Fibroblast of the conjunctiva (primary cell): ENCODE measurements at places on chromosomes 12 and 14.

- no peak for DNase-seq
Measured at GRCh38 chr12:53516758-53517455, 9.6 kb upstream of the NPFF start.

GRCh38 chr12:82593143-82593542 lies 93.6 kb upstream of the TMTC2 start:
- DNase-seq: no peak

DNA sequence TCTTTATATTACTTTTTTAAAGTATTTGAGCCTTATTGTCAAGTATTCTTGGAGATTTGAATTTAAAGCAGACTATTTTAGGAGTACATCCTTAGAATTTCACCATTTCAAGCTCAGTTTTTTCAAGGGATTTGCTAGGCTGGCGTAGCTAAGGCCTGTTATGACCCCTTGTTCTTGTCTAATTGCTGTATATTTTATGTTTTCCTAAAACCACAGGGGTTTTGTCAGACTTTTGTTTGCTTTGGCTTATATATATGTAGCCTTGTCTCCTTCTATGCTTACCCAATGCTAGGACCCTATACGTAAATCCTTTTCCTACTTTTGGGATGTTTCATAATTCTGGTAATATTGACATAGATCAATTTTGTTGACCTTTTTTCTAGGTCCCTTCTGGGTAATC lies 147.0 kb upstream of the SYT10 start:
- no peak for DNase-seq

- peak; percentile 89 for DNase-seq
Measured at GRCh38 chr12:52873832-52874572, 25.2 kb upstream of the KRT78 start.

GRCh38 chr12:102407776-102408486 lies 72.4 kb downstream of the IGF1 start:
- no peak for DNase-seq

GRCh38 chr12:128056136-128056801 lies 210.7 kb upstream of the TMEM132C start:
- no peak for DNase-seq

DNA sequence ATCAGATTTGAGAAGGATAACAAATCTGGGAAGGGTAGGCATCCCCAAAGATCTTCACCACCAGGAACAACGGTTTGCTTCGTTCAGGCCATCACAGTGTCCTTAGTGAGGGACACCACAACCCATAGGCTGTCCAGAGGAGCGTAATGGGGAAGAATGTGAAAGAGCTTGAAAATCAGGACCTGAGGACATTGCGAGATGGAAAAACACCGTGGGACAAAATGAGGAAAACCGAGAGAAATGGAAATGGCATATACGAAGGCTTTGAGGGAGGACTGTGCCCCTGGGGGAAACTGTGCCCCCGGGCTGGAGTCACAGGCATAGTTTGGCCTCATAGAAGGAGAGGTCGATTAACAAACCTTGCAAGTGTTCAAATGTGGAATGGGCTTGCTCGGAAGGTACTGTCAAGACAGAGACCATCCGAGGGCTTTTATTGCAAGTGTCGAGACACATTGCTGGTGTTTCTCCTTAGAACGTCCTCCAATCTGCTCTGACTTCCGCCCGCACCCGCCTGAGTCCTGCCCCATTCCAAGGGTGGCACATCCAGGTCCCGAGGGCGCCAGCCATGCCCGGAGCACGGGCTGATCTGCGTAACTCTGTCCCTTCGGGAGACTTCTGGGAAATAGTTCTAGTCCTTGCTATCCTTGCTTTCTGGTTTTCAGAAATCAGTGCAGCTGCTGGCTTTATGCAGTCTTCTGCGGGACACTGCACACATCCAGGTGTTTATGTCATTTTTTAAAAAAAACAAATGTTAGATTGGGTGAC lies 885 bp upstream of the PALS1 start:
- DNase-seq: no peak

GRCh38 chr12:14769466-14769968 lies 33.8 kb downstream of the WBP11 start:
- no peak for DNase-seq

DNA sequence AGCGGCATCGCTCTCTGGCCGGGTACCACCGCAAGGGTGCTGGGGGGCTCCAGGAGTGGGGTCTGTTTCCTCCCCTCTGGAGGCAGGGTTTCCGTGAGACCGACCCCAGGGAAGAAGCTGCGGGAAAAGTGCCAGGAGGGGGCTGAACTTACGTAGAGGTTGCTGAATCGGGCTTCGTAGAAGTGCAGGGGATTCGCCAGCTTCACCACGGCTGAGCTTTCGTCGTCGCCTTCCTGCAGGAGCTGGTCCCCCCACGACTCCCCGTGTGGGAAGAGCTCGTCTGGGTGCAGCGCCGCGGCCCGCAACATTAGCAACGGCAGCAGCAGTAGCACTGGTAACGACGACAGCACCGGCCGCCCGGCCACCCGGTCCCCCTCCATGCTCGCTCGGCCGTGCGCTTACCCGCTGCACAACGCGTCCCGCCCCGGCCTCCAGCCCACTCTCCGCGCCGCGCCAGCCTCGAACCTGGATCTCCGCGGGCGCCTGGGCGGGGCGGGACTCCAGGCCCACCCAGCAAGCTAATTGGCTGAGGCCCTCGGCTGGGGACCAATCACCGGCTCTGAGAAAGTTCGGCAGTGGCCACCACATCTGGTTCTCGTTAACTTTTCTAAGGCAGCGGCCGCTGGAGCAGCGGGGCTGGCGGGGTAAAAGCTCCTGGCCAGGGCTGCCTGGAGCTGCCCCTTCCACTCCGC lies at the start of gene NID2:
Gene NID2, minus strand, starts transcription at position 445 of the 692 bp plus-strand sequence. Its CDS starts 65 bp downstream, at position 380.
- peak; percentile 88 for DNase-seq

DNA sequence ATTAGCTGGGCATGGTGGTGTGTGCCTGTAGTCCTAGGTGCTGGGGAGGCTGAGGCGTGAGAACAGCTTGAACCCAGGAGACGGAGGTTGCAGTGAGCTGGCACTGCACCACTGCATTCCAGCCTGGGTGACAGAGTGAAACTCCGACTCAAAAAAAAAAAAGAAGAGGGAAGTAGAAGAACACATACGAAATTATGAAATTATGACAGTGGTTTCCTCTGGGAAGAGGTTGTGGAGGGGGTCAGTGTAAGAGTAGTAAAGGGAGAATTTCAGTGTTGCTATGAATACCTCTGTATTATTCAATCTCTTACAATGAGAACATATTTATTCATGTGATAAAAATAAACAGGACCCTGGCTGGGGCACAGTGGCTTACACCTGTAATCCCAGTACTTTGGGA lies 24.7 kb upstream of the CSRNP2 start:
- no peak for DNase-seq

- no peak for DNase-seq
Measured at GRCh38 chr12:56224954-56225353, 812 bp downstream of the NABP2 start.

DNA sequence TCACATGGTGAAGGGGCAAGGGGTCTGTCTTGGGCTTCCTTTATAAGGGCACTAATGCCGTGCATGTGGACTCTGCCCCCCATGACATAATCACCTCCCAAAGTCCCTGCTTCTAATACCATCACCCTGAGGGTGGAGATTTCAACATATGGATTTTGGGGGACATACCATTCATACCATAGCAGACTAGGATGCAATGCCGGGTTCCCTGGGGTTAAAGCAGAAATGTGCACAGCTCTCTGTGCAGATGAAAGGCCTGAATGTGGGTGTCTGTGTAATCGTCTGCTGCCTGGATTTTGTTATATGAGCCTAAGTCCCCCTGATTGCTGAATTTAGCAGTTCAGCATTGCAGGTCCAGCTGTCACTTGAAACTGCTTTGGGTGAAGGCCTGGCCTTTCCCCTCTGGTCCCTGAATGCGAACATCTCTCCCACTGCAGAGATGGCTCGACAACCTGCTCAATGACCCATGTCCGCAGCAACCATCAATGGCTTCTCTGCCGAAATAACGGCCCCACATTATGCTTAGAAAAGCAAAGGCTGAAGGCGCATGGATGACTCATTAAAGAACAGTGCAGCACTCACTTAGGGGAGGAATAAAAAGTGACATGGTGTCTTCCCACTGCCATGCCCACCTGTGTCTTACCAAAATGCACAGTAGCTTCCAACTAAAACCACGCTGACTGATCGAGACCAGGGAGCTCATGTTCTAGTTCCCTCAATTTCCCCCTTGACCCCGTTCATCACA lies 286.3 kb downstream of the DPF3 start:
- DNase-seq: no peak

GRCh38 chr12:45568808-45569207 lies 160.7 kb upstream of the ARID2 start:
- DNase-seq: no peak

GRCh38 chr12:132099739-132100138 lies 44.4 kb downstream of the DDX51 start:
- no peak for DNase-seq

- no peak for DNase-seq
Measured at GRCh38 chr14:99075061-99075460, 196.9 kb downstream of the BCL11B start.

DNA sequence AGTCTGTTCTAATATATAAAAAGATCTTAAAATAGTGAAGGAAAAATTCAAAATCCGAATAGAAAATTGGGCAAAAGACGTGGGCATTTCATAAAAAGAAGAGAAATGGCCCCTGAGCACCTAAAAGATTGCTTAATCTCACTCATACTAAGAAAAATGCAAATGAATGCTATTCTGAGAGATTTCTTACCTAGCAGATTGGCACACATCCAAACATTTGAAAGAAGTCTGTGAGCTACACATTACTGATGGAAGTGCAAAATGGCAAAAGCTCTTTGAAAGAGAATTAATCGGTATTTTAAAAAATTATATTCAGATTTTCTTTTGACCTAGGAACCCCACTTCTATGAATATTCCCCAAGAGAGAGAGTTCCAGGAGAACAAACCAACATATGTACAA lies 280.4 kb upstream of the GARIN6 start:
- no peak for DNase-seq

DNA sequence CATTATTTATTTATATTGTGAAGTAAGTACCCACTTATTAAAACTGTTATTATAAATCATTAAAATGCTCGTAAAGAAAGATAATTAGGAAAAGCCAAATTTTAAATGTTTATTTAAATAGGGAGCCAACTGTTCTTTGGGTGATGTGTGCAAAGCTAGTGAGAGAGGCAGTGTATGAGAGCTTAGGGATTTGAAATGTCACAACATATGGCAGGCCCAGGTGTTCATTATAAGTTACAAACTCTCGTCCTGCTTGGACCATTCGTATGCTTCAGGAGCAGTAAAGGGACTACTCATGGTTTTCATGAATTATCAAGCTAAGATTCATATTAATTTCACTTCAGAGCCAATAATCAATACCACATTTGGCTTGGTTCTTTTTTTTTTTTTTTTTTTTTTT lies 154.5 kb downstream of the TGFB3 start:
- no peak for DNase-seq

DNA sequence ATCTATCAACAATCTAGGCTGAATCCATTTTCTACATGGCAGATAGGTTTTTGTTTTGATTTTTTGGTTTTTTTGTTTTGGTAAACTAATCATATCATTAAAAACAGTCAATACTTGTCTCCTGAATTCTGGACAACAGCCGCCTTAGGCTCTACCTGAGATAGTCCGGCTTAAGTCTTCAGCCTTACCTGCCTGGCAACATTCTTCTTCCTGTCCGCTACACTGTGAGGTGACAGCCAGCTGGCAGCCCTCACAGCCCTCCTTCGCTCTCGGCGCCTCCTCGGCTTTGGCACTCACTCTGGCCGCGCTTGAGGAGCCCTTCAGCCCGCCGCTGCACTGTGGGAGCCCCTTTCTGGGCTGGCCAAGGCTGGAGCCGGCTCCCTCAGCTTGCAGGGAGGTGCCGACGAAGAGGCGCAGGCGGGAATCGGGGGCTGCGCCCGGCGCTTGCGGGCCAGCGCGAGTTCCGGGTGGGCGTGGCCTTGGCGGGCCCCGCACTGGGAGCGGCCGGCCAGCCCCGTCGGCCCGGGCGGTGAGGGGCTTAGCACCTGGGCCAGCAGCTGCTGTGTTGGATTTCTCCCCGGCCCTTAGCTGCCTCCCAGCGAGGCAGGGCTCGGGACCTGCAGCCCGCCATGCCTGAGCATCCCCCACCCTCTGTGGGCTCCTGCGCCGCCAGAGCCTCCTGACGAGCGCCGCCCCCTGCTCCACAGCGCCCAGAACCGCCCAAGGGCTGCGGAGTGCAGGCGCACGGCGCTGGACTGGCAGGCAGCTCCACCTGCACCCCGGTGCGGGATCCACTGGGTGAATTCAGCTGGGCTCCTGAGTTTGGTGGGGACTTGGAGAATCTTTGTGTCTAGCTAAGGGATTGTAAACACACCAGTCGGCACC lies 49.0 kb downstream of the MDGA2 start:
- DNase-seq: no peak

DNA sequence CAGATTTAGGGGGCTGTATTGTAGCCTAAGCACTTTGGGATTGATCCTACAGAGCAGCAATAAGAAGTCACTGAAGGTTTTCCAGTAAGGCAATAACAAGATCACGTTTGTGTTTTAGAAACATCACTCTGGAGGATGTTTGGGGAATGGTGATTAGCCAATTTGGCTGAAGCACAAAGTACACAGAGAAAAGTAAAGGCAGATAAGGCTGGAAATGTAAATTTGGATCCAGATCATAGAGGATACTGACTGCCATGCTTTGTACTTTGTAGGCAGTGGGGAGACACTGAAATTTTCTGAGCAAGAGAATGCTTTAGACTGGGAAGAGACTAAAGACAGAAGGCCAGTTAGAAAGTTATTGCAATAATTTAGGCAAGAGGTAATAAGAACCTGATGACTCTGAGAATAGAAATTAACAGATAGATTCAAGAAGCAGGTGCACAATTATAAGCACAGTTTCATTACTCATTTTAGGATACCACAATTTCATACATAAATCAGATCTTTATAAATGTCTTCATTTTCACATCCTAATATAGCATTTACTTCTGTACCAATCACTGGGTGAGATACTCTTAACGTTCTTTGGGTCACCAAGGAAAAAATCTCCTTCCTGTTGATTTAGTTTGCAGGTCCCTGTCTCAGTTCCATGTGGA lies 314.5 kb upstream of the GARIN6 start:
- DNase-seq: no peak

GRCh38 chr14:54362759-54363437 lies 33.9 kb upstream of the CDKN3 start:
- DNase-seq: no peak

DNA sequence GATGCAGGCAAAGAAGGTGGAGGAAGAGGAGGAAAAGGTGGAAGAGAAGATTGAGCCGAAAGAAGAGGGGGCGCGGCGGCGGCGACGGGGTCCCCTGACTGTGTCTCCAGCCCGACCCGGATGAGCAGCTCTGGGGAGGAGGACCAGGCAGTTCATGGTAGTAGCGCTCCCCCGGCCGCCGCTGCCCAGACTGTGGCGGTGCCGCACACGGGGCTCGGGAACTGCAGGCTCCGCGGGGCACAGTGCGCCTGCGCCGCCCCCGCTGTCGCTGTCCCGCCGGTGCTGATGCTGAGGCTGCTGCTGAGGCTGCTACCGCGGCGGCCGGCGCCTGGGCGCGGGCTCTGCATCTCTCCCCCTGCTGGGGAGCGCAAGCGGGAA lies at the start of gene KCNH5:
Gene KCNH5, minus strand, starts transcription at position 225 of the 378 bp plus-strand sequence. CDS start 272 bp downstream, outside the sequence.
- DNase-seq: no peak
